Fibroblast of gingiva (primary cell): ENCODE measurements at places on chromosomes 6 and 20.

DNA sequence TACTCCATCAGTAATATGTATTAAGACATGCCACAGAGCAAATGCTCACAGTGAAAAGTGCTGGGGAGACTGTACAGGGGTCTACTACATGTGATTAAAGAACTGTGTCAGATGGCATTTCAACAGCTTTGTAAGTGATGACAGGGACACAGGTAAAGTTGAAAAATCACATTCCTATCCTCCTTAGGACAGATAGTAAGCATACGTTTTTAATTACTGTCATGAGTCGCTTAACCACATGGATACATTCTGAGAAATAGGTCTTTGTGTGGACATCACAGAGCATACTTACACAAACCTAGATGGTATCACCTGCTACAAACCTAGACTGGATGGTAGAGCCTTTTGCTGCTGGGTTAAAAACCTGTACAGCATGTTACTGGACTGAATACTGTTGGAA lies 645.8 kb upstream of the AGPAT4 start:
- no peak for DNase-seq

DNA sequence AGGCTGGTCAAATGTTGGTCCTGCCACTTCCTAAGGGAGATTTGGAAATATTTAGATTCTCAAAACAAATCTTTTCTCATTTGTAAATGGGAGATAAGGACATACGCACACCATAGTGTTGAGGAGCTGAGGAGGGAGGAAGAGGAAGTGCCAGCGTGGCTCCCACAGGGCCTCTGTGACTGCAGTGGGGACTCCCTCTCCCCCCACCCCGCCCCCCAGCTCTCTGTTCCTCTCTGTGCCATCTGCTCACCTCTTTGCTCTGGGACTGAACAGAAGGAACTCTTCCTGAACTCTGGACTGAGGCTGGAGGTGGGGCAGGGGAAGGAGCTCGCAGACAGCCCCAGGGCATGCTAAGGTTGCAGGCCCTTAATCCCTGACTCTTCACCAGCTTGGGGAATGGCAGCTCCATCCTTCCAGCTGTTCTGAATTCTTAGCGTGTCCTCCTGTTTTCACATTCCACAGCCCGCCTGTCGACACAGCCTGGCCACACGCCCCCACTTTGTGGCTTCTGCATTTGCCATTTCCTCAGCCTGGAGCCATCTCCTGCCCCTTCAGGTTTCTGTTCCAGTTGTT lies 11.4 kb downstream of the DDX27 start:
- DNase-seq: peak; percentile 44

- no peak for DNase-seq
Measured at GRCh38 chr20:10453241-10453640, 18.1 kb downstream of the SLX4IP start.

DNA sequence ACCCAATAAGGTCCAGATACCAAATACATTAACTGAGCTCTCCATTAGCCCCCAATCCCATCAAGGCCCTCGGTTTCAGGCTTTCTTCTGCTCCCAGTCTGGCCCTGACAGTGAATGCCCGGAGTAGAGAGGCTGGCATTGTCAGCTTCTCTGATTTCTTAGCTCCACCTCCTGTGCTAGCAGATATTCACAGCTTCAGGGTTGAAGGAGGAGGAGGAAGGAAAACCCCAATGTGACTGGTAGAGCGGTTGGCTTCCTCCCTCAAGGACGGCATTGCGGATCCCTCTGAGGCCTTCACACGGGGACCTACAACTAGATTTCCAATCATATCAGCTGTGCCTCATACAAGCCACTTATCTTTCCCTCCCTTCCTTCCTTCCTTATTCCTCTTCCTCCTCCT lies 164.1 kb upstream of the SYNDIG1 start:
- no peak for DNase-seq

DNA sequence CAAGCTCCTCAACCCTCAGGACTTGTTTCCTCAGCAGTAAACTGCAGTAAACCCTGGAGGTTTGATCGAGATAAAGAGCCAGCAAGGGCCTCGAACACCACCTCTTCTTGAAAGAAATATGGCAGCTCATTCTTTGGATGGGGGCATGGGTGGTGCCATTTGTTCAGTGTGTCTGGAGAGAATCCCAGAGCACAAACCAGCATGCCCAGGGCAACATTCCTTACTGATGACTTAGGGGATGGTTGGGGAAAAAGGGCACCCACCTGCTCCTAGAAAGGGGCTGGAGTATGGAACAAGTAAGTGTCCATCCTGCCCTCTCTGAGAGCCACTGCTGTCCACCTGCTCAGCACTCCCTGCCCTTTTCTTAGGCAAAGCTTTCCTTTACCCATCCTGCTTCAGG lies 31.3 kb upstream of the ZFAND3 start:
- no peak for DNase-seq
